Body of pancreas (tissue), 4 donors: ENCODE measurements at places on chromosomes 3 and 15. TPM values are rescaled to one million over a fixed set of nuclear protein-coding genes. Genes with fewer than 3 reads are reported as not detected.
A peak's percentile ranks its signal among the peaks of the same experiment; 100 is the strongest.

DNA sequence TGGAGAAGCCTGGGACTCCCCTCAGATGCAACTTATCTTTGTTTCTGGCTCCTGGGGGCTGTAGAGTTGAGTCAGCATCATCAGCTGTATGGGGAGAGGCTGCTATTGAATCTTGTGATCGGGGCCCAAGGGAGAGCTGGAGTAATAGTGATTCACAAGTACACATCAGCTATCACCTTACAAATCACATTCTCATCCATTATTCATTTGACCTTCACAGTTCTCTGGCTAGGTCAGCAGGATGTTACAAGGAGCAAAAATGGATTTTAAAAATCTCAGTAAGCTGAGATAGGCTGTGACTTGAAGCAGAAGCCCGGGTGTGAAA is 175.0 kb downstream of the OPA1 start:
- no peak for DNase-seq

DNA sequence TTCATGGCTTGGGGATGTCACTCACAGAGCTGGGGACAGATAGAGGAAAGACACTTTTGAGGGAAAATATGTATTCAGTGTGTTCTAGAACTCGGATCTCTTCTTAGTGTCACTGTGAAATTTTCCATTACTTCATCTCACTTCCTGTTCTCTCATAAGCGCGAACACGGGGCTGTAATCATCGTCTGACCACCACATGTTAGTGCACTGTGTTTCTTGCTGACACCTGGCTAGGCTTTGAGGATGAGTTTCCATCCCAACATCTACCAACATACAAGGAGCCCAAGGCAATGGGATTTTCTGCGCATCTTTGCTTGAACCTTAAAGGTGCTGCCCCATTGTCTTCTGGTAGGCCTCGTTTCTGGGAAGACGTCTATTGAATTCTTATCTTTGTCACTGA is 84.0 kb downstream of the LIPC start:
- no peak for DNase-seq

- DNase-seq, result no peak
These were observed 71.3 kb upstream of the MBNL1 start for GRCh38 chr3:152197451-152197850.

DNA sequence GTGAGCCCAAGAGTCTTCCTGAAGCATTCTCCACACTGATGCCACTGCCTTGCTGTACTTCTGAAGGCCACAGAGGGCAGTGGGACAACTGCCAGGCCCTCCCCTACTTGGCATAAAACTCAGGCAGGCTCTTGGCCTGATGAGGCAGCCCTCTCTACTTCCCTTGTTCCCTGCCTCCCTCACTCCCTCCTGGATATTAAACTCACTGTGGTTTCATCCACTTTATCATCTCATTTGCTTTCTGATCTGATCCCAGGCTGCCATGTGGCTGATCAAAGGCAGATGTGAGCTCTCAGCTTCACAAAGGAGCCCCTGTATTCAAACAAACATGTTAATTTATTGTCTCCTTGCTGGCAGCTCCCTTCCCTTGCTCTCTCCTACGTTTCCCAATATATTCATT is 533.5 kb downstream of the IGSF11 start:
- peak; percentile 54 for DNase-seq

DNA sequence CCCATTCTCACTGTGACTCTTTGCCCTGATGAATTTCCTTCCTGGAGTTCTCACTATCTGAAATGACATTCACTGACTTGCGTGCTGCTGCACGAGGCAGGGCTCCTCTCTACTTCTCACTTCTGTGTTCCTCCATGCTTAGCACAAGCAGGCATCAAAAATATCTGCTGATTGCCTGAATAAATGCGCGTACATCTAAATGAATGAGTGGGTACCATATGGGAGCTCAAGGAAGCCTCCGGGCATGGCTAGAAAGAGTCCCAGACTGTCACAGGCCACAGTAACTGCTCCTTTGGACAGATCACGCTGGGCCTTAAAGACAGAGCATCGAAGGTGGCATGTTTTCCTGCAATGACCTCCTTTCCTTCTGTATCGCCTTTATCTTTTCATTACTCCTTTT is 31.6 kb downstream of the HCN4 start:
- DNase-seq, result no peak

DNA sequence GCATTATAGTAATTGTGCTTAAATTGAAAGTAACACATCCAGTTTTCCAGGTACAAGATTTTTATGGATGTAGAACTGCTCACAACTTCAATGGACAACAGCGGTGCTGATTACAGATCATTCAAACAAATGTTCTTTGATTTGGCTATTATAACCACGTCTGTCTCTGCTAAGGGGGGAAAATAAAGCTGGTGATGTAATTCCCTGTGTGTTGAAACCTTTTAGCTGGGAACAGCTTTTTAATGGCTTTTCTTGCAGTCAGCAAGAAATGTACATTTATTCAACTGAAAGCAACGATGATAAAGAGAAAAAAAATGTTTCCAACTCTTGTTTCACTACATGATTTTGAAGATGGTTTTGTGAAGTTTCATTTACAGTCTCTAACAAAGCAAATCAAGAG is 431.9 kb upstream of the AGTR1 start:
- no peak for DNase-seq

DNA sequence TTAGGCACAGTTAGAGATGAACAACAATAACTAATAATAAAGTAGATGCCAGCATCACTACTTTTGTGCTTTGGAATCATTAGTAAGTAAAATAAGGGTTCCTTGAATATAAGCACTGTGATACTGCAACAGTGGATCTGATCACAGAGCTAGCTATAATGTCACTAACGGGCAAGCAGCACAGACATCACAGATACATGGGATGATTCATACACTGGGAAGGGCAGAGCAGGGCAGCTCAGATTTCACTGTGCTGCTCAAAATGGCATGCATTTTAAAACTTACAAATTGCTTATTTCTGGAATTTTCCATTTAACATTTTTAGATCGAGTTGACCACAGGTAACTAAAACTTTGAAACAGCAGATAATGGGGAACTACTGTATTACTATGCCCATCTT is 476.6 kb downstream of the FHIT start:
- no peak for DNase-seq

DNA sequence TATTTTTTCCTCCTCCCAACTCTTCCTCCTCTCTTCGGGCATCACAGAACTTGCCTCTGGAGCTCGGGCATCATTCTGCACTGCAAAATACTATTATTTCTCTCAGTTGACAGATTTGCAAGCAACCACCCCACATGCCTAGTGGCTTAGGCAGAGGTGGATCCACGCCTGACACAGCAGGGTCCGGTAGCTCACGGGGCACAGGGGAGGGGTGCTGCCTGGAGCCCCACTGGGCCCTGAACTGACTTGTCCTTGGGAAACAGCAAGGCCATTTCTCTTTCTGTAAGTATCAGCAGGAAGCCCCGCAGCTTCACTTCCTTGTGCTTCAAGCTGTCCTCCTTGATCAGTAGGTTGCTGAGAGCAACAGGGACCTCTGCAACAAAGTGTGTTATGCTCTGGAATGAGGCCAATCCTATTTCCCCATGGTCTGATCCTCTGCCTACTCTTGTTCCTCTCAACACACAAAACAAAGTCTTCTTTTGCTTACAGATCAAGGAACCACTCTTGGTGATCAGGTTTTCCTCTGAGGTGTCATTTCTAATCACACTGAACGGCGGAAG is 69.1 kb downstream of the FAM174B start:
- DNase-seq, result no peak

DNA sequence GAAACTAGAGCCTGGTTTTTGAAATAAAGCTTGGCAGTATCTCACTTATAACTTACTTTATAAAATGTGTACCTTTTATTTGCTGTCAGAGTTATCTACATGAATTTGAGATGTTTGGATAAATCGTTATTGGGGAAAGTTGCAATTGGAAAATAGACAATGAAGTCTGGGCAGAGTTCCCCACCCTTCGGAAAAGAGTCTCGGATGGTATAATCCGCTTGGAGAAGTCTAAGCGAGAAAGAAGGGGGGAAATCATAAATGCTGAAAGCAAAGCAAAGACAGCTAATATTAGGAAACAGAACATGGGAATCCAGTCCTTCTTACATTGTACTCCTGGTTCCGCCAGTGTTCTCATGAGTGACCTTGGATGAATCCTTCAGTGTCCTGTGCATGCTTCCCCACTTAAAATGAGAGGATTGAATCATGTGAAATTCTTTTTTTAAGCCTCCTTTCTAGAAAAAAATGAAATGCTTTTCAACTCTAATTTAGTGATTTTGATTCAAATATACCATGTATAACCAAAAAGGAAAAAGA is 162.4 kb downstream of the ATG7 start:
- DNase-seq, result no peak

The FBXO40 gene
- not detected for total RNA-seq

The SLC24A5 gene
- not detected for total RNA-seq

The ACVR2B gene
- 18.1 TPM for total RNA-seq

The CLSTN2 gene
- total RNA-seq, result 14.8 TPM

The DPH3 gene
- total RNA-seq, result 4.9 TPM

The TRIM59 gene
- total RNA-seq, result 2.1 TPM

The B3GALNT1 gene
- 7.0 TPM for total RNA-seq

The HIGD2B gene
- not detected for total RNA-seq
